GM12865 (cell line): ENCODE measurements at places on chromosomes 4 and X.

DNA sequence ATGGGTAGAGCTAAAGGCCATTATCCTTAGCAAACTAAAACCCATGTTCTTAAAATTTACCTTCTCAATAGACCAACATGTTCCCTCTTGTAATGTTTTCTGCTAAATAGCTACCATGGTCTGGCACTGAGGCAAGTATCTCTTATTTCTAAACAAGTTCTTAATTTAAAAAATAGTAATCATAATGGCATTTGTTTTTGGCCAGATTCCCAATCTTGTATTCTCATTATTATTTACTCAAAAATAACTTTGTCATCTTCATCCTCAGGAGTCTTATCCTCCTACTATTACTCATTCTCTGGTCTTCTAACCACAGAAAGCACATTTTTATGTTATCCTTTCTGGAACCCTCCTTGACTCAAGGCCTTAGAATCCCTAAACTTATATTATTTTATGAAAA is 931.2 kb downstream of the CCSER1 start:
- DNase-seq, result no peak

DNA sequence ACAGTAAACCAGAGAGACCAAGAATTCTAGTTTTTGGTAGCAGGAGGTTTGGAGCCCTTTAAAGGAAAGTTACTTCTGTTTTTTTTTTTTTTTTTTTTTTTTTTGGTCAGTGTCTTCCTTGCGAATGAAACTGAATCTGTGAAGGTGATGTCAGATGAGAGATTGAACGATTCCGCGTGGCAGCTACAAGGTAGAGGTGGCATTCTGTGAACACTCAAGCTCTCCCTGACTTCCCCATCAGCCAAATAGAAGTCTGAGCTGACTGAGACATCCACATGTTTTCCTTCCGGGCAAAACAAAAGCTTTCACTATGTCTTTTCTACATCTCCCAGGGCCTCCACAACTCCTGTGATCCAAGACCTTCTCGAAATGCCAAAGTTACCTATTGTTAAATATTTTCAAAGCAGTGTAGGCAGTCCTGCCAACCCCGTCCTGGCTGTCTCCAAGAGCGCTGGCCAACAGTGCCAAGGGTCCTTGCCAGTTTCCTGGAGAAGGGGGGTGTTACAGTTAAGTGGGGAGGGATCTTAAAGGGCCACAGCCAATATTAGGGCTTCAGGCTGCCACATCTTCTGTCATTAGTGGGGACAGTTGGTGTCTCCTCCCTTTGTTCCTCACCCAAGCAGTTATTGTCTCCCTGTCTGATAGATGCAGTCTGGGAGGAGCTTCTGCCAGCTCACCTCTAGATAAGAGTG is 102.9 kb upstream of the SLC34A2 start:
- DNase-seq, result no peak

GRCh38 chr4:151803246-151803645 is 42.4 kb upstream of the GATB start:
- no peak for DNase-seq

DNA sequence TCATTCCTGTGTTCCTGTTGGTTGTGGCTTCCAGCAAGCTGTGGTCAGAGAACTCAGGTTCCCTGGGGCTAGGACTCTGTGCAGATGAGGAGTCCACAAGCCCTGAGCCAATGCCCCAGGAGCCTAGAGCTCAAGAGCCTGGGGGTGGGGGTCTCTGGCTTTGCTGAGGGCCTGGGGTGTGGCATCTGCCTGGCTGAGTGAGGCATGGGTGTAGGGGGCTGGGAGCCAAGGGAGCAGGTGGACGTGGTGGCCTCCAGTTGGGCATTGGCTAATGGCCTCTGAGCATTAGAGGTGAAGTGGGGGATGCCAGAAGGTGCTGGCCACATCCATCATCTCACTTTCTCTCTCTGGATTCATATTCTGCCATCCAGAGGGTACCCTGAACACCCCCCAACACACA is 5.3 kb upstream of the MAMLD1 start:
- DNase-seq, result no peak

DNA sequence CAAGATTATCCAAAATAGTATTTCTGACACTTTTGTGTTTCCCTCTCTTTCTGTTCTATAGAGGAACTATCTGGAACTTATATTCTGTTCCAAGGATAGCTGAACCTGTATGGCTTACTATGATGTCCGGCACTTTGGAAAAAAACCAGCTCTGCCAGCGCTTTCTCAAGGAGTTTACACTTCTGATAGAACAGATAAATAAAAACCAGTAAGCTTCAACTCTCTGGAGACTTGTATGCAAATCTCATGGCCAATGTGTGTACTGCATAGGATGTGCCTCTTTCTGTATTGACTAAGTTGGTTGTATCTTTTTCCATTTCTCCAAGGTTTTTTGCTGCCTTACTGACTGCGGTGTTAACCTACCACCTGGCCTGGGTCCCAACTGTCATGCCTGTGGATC is 92.5 kb downstream of the FNIP2 start:
- peak; percentile 55 for DNase-seq
